ENCODE measurements at places on chromosomes 7 and 10.

GRCh38 chr10:52313933-52314821 lies at the start of gene DKK1:
Gene DKK1 (plus strand): TSS chr10:52314281. CDS start chr10:52314435, 154 bp downstream.
- no peak within 1 kb of the TSS for H3K4me3 ChIP-seq
- no peaks in the 10 kb centered on the region for H3K36me3 ChIP-seq
- no peaks in the 10 kb centered on the region for H3K4me1 ChIP-seq
- DNase-seq: no peak

DNA sequence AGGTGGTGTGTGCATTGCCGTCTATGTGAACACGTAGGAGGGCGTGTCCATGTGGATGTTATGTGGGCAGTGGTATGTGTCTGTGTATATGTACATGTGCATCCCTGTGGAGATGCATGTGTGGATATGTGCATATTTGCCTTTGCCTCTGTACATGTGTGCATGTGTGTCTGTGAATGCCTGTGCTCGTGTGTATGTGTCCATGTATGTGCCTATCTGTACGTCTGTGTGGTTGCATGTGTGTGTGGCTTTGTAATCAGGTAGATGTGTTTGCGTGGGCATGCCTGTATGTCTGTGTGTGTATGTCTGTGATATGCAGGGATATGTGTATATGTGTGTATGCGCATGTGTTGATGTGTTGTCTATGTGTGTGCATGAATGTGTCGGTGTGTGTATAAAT lies 19.7 kb downstream of the ADCY1 start:
- no peaks in the 10 kb centered on the region for H3K36me3 ChIP-seq
- H3K27me3 ChIP-seq: no peaks in the 10 kb centered on the region
- DNase-seq: no peak
- no peak overlapping the region for H3K27ac ChIP-seq

- peak overlapping the region; percentile 76 for H3K4me3 ChIP-seq
- no peaks in the 10 kb centered on the region for H3K36me3 ChIP-seq
- H3K27ac ChIP-seq: peak overlapping the region; percentile 69
- H3K4me1 ChIP-seq: peaks cover 52% of the 10 kb centered on the region
- no peaks in the 10 kb centered on the region for H3K27me3 ChIP-seq
These were observed 1.0 kb downstream of the SYPL1 start for GRCh38 chr7:106110885-106111654.

DNA sequence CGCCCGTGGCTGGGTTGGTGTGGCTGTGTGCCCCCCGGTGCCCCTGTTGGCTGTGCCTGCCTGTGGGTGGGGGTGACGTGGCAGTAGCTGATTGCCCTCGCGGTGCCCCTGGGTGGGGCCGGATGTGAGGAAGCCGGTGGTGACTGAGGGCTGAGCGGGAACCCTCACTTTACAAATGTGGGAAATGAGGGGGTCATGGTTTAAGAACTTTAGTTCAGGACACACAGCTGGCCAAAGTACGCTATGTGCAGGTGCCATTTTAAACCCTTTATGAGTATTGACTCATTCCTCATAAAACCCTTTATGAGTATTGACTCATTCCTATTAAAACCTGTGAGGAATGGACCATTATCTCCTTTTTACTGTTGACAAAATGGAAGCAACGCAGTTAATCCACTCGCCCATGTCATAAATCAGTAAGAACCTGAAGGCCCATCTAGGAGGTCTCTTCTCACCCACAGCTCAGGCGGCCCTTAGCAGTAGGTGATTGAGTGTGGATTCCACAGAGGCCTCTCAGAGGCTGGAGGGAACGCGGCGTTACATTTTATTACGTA lies 290.1 kb upstream of the COBL start:
- H3K27me3 ChIP-seq: no peaks in the 10 kb centered on the region
- H3K27ac ChIP-seq: no peak overlapping the region
- no peaks in the 10 kb centered on the region for H3K36me3 ChIP-seq

GRCh38 chr7:103343758-103344452 lies 662 bp downstream of the DNAJC2 start:
- peaks cover 22% of the 10 kb centered on the region for H3K36me3 ChIP-seq
- peak overlapping the region; percentile 70 for H3K4me3 ChIP-seq
- H3K27ac ChIP-seq: peak overlapping the region; percentile 82
- H3K4me1 ChIP-seq: peaks cover 56% of the 10 kb centered on the region
- no peak for DNase-seq

Measured in CD4-positive, alpha-beta memory T cell (primary cell).